H7 (cell line): ENCODE measurements at places on chromosomes 2 and 18.

GRCh38 chr2:65790676-65790935 is 358.2 kb upstream of the SPRED2 start:
- peak; percentile 54 for DNase-seq

GRCh38 chr2:42128721-42129486 is 40.2 kb upstream of the EML4 start:
- no peak for DNase-seq

GRCh38 chr18:62106271-62106670 is 80.6 kb downstream of the PIGN start:
- no peak for DNase-seq

GRCh38 chr18:11752116-11752911 is 63.2 kb downstream of the GNAL start:
- peak; percentile 84 for DNase-seq

GRCh38 chr2:218405746-218406208 is 6.1 kb downstream of the CTDSP1 start:
- DNase-seq: peak; percentile 70

DNA sequence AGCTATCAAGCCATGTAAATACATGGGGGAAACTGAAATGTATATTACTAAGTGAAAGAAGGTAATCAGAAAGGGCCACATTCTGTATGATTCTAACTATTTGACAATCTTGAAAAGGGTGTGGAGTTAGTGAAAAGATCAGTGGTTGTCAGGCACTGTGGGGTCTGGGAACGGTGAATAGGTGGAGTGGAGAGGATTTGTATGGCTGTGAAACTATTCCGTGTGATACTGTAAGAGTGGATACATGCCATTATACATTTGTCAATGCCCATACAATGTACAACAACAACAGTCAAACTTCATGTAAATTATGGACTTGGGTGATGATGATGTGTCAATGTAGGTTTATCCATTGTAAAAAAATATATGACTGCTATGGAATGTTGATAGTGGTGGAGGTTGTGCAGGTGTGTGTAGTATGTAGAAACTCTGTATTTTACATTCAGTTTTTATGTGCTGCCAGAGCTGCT is 1116.2 kb downstream of the SUCLG1 start:
- DNase-seq: no peak

DNA sequence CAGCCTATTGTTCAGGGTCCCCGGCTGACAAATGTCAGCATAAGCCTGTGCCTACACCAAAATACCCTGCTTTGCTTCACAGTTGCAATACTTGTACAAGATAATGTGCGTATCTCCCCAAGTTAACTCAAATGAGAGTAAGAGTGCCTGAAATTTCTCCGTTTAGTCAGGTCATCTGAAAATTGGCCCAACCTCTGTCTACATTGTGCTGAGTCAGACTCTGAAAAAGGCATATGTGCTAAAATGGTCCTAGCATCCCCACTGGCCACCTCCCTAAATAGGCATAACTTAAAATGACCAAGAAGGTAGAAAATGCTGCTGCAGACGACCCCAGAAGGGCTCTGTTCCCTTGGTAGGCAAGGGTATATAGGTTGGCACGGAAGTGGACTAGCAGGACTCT is 1653.8 kb upstream of the DDX18 start:
- no peak for DNase-seq

DNA sequence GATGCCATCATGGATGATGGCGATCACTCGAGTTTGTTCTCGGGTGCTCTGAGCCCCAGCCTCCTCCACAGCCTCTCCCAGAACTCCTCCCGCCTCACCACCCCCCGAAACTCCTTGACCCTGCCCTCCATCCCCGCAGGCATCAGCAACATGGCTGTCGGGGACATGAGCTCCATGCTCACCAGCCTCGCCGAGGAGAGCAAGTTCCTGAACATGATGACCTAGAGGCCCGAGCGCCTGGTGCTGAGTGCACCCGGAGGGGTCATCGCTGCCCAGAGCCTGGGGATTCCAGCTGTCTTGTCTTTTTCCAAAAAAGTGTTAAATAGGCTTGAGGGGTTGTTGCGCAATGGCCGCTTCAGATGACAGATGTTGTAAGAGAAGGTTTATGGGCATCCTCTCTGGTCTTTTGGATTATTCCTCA is 254.8 kb downstream of the GLI2 start:
- peak; percentile 28 for DNase-seq
